ENCODE measurements at places on chromosomes 5 and 9.

DNA sequence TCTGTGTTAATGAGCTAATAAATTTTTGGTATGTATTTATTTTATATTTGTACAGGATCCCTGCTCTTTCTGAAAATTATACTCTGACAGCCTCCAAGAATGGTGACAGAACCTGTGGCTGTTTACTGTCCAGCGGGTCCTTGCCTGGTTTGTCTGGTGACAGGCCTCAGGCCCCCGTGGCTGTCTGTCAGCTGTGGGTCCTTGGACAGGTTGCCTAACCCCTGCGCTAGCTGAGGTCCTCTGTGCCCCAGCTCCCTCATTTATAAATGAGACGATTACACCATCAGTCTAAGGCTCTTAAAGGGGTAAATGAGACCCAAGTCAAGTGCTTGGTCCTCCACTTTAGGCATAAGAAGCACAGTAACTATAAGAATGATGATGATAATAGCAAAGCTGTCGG lies 125.1 kb upstream of the COL5A1 start:
- no peak for DNase-seq

GRCh38 chr5:171961117-171961516 lies 45.3 kb downstream of the FBXW11 start:
- DNase-seq, result no peak

GRCh38 chr5:167918813-167919483 lies 372.5 kb upstream of the WWC1 start:
- DNase-seq, result no peak

DNA sequence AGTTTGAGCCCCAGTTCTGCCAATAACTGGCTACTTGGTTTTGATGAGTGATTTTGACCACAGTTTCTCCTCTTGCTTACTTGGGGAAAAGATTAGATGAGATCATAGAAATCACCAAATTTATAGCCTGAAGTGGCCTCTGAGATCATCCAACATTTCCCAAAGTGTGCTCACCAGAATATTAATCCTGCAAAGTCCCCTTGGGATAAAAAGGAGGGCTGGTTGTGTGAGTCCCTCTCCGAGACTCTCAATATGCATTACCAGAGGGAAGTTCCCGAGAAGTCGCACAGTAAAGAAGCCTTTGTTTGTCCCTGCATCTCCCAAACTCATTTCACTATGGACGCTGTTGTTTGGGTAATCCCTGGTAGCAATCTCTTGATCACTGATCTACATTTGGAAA lies 88.4 kb upstream of the ADRA1B start:
- DNase-seq, result no peak

DNA sequence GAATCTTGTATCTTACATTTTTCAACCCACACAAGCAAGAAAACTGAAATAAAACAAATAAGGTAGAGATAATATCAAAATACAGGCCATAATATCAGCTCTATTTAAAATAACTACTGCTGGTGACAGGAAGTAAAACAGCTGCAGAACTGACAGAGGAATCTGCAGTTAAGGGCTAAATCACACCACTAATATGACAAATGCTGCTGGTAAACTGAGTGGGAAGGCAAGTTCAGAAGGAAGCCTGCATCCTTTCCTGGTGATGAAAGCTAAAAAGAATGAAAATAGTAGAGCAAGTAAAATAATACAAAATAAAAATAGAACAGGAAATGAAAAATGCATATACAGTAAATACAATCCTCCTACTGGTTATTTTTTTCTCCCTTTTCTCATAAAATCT lies 1293.7 kb upstream of the C9orf72 start:
- DNase-seq, result no peak

DNA sequence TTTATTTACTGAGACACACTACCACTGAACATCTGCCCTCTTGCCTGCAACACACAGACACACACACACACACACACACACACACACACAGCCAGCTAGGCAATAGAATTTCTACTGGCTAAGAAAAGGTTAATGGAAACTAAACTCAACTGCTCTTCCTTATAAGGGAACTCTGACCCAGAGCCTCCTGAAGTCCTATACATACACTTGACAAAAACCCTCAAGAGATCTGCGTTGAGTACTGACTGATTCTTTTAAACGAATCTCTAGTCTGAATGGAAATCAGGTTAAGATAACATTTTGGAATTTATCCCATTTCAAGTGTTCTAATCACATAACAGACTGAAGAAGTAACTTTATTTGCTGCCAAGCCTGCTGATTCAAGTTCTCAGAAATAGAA lies 25.9 kb upstream of the TRPM3 start:
- no peak for DNase-seq

- no peak for DNase-seq
These were observed 404 bp upstream of the AFAP1L1 start for GRCh38 chr5:149271195-149271715.

DNA sequence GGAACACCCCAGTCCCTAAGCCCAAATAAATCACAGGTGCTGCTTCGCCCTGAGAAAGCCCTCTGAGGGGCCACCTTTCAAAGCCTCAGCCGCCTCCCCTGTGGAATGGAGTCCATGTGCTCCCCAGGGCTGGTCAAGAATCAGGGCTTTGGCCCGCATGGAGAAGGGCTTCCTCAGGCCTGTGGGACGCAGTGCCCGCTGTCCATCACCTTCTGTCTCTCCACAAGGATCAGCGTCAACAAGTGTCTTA lies 16.6 kb downstream of the HNRNPH1 start:
- DNase-seq, result no peak

GRCh38 chr5:146539973-146540372 lies 24.0 kb upstream of the GPR151 start:
- no peak for DNase-seq

GRCh38 chr9:15509931-15510788 lies 610 bp downstream of the PSIP1 start:
- no peak for DNase-seq

DNA sequence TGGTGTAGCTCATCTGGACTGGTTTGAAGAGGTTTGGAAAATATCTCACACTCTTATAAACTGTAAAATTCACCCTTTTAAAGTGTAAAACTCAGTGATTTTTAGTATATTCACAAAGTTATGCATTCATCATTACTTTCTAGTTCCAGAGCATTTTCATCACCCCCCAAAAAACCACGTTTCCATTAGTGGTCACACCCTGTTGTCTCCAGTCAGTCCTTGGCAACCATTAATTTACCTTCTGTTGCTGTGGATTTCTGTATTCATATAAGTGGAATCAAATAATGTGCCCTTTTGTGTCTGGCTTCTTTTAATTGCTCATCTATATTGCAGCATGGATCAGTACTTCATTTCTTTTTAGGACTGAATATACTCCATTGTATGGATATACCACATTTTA lies 18.4 kb downstream of the NIPBL start:
- no peak for DNase-seq

DNA sequence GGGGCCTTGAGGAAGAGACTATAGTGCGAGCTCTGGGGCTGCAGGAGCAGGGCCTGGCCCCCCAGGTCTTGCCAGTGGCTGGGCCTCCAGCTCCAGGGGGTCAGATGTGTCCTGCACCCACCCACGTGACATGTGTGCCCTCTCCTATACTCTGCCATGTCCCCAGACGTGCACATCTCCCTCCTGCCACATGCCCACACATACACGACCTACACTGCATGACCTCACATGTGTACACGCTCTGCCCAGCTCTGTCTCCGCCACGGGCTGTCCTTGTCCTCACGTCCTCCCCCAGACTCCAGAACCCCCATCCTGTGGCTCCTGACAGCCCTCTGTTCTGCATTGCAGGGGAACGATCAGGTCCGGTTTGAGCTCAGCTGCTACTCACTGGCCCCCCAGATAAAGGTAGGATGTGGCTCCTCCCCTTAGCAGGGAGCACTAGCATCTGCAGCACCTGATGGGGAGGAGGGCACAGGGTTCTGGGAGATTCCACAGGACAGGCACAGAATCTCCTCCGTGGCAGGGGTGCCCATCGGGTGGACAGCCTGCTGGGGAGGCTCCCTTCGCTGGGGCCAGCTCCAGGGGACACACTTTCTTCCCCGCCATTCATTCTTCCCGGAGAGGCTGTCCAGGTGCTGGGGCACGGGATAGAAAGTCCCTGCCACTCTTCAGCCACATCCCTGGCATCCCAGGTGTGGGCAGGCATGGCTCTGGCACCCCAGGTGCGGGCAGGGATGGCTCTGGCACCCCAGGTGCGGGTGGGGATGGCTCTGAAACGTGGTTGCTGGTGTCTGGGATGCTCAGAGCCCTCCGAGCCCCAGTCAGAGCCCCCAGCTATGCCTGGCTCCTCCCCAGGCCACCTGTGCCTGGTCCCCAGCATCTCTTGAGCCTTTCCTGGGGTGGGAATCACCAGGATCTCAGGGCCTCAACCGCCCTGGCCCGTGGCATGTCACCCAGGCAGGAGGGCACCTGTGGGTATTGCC lies 19.3 kb downstream of the ASS1 start:
- DNase-seq, result no peak

GRCh38 chr9:96450613-96451528 lies 902 bp downstream of the HABP4 start:
- no peak for DNase-seq

- DNase-seq, result no peak
These were observed 567.0 kb downstream of the BNC2 start for GRCh38 chr9:16303506-16303905.

DNA sequence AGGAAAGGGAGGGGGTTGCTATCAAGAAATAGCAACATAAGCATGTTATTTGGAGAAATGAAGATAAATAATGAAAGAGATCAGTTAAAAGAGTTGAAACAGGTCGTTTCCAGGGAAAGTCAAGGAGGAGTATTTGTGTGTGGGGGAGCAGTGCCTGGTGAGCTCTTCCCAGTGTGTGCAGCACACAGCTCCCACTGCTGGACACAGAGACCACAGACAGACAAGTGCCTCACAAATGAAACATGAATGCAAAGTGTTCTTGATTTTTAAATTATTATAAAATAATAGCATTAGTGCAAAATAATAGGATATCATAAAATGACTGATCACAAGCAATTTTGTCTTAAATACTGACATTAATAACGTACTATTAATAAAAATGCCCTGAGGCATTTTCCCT lies 40.8 kb downstream of the LIFR start:
- DNase-seq, result no peak

GRCh38 chr5:140239461-140239860 lies 63.4 kb downstream of the PFDN1 start:
- no peak for DNase-seq

DNA sequence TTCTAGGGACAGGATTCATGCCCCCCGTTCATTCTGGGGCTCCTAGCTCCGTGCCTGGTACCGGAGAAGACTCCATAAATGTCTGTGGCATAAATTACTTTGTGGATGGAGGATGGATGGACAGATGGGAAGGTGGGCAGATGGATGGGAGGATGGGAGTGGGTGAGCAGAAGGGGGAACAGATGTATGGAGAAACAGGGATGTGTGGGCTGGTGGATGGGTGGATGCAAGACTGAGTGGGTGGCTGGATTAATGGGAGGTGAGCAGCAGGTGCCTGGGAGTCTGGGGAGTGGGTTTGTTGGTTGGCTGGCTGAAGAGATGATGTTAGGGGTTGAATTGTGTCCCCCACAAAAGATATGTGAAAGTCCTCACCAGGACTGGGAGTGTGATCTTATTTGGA lies 43.5 kb downstream of the SARDH start:
- no peak for DNase-seq

- DNase-seq, result no peak
These were observed 1949.0 kb upstream of the WWC1 start for GRCh38 chr5:166342402-166342801.

DNA sequence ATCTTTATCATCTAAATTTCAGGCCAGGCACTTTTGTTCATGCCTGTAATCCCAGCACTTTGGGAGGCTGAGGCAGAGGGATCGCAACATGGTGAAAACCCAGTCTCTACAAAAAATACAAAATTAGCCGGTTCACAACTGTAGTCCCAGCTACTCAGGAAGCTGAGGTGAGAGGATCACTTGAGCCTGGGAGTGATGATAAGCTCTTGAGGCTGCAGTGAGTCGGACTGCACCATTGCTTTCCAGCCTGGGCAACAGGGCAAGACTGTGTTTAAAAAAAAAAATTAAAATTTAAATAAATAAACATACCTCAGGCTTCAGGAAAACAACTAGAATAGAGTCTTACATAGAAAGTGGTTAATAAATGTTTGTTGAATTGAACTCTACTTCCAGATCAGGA lies 147.4 kb downstream of the AGTPBP1 start:
- DNase-seq, result no peak

DNA sequence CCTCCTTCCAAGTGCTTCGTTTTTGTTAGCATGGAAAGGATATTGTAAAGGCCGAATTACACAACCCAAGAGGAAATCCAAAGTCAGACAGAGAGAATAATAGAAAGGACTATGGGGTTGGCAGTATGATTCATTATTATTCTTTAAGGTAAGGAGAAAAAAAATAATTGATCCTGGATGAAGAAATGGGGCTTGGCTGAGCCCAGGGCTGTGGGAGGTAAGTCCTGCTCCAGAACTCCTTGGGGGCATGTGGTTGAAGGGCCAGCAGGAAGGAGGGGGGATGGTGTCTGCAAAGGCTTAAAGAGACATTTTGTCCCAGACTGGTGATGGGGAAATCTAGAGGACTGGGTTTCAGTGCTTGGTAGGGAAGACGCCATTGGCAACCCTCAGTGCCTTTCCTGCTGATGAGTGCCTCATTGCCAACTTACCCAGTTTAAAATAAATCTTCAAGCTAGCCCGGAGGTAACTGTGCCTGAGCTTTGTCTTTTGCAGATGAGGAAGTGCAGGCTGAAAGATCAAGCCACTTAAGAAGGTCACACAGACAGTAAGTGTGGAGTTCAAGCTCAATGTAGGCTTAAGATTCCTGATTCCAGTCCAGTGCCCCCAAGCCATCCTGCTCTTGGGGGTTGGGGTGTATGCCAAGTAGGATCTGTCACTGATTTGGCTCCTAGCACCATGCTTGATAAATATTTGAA lies 30.2 kb downstream of the FOXI1 start:
- DNase-seq, result no peak

- no peak for DNase-seq
These were observed 69.4 kb upstream of the ADAMTSL1 start for GRCh38 chr9:18404434-18405029.

DNA sequence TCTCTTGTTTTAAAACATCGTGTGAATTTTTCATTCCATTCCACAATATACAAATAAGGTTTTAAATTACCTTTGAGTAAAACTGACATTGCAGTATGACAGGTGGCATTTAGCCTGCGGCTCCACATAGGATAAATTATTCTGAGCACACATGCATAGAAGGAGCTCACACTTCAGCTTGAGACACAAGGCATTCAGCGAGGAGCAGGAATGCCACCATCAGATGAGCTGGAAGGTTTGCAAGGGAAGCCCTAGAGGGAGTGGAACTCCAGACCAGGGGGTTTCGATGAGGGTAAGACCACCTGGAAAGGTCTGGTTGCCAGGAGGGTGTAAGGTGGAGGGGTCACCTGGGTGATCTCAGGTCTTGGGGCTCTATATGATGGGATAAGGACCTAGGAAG lies 259.0 kb upstream of the ADRA1B start:
- no peak for DNase-seq

All from HFF-Myc (cell line).